Caco-2 (cell line): ENCODE measurements at places on chromosomes 2 and 18.

GRCh38 chr18:6009756-6010155, 114.4 kb upstream of the TMEM200C start:
- no peak for DNase-seq

DNA sequence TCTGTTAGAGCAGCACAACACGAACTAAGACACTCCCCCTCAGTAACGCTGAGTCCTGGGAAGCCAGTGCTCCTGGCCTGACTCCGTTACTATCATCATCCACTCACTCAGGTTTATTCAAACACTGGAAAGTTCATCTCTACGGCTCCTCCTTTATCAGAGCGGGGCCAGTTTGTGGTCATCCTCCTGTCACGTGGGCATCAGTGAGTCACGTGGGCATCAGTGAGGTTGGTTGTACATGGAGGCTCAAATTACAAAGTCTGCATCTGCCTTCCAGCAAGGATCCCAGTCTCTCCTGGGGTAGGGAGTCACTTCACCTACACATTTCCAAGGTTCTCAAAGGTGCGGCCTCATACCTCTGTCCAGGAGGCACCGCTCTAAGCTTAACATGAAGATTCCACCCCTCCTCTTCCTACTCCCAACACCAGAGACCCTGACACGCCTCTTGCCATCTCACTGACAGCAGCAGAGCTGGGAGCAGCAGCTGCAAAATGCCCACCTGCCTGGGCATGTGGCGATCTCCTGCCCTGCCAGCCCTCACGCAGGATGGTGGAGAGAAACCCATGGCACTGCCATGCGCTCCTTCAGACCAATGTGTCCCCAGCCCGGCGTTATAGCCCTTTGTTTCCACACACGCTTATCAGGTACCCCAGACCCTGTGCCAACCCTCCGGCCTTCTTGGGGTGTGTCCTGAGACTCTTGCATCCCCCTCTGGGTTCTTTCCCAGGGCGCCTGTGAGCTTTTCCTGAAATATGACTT, 99.2 kb upstream of the PTPRM start:
- DNase-seq = no peak

DNA sequence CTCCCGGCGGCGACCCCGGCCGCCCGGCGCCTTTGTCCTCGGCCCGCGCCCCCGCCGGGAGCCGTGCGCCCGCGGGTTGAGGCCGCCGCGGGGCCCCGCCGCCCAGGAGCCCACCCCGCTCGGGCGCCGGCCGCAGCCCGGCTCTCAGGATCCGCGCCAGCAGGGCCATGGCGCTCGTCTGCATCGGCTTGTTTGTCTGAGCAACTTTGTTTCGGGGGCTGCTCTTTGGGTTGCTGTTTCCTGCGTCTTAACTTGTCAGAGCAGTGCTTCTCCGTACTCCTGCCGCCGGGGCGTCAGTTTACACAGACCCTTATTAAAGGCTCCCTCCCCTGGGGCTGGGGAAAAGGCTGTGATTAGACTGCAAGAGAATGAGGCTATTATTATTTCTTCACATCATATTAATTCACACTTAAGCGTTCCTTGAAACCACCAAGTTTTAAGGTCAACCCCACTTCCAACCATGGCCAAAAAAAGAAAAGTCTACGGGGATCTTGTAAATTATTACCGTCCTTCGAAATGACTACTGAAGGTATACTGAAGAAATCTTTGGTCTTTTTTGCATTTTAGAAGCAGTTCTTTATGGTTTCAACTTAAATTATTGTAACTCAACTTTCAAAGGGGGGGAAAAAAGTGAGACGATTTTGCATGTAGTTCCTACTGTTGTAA, at the start of gene CYP27C1:
TSS of gene CYP27C1 (minus strand) at position 198 of the 666 bp plus-strand sequence. CDS start at position 169, 29 bp downstream.
- DNase-seq = no peak

DNA sequence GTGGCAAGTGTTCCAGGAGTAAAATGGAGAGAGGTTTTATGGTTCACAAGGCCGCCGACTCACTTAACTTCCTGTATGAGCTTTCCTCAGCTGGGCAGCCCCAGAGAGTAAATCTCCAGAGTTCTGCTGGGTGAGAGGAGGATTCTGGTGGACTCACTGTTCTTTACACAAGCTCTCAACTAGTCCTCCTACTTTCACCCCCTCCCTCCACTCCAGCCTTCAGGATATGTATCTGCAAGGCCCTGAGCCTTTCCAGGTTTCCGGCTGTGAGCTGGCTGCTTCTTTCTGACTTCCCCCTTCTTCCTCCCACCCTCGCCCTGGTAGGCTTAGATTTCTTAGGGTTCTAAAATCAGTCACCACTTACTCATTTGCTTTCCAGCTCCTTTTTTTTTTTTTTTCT, 34.0 kb downstream of the EML6 start:
- no peak for DNase-seq

GRCh38 chr18:7784171-7784570, 217.1 kb downstream of the PTPRM start:
- no peak for DNase-seq

DNA sequence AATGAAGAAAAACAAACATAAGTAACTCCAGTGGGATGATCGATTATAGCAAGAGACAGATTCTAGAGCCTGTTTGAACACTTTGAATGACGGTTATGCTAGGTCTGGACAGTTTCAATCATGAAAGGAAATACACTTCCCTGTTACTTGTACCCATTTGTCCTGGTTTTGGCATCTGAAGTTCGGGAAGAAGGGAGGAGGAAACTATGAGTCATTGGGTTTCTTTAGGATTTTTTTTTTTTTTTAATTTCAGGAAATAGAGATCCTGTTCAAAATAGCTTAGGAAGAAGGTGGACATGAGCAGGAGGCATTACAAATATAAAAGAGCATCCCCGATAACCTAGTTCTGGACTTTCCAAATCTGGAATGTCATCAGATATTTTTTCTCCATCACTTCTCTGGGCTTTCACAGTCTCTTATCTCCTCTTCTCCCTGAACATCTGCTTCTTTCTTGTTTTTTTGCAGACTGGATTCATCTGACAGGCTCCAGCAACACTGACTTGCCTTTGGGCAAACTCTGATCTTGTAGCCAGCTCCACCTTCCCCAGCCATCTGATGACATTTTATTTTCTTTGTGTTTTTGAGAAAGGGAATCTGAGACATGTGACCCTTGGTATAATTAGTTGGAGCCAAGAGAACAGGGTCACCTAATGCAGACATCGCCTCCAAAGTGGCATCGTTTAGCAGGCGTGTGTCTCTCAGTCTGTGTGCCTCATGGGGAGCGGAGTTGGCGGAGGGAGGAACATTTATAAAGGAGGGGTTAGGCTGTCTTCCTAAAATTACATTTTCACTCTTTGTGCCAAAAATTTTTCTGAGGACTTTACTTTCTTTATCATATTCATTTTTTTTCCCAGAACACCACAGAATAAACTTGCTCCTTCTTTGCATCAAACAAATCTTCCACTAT, 195.3 kb upstream of the EPHA4 start:
- DNase-seq = no peak

- DNase-seq = no peak
These were observed 100.8 kb upstream of the ZSWIM2 start for GRCh38 chr2:186949726-186950256.

DNA sequence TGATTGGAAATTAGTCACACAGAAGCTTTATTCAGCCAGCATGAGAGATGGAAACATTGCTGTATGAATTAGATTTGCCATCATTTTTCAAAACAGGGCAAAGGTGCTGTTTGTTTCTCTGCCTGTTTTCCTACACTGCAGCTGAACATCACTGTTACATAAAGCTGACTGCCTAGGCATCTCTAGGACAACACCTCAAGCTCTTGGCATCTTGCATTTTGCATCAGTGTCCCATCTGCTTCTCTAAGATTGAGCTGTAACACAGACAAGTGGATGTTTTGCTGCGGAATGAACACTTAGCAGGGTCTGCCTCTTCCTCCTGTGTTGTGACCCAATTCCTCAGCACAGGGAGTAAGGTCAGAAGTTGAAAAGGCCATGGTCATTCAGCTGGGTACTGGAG, 4.9 kb downstream of the CCT7 start:
- DNase-seq = no peak

GRCh38 chr2:162277381-162277780, 34.1 kb upstream of the FAP start:
- DNase-seq = no peak

DNA sequence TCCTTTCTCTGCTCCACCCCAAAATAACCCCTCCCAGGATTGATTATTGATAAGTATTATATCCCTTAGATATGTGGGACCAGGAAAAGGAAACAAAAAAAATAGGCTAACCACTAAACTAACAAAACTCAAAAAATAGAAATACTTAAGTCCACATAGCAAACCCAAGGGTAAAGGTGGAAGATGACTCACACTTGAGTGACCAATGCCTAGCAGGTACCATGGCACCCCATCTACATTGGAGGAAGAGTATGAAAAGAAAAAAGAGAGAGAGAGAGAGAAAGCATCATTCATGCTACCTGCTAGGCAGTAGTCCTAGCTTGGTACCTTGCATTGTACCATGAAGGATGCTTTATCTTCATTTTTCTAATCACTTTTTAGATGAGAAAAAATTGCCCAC, 6.3 kb downstream of the EXOC6B start:
- DNase-seq = no peak

DNA sequence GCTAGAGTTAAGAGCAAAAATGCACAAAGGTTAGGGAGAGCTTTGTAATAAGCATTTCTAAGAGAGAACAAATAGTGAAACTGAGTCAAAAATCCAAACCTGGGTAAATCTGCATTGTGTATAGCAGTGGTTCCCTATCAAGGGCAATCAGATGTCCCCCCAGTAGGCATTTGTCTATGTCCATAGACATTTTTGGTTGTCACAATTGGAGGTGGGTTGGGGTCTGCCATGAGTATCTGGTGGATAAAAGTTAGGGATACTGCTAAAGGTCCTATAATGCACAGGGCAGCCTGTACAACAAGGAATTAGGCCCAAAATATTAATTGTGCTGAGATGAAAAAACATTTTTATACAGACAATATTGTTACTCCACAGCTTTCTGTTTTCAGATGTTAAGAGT, 21.0 kb downstream of the NOP58 start:
- DNase-seq = no peak

GRCh38 chr2:191569025-191569424, 108.9 kb upstream of the NABP1 start:
- no peak for DNase-seq

GRCh38 chr18:2857491-2858131, 10.8 kb downstream of the EMILIN2 start:
- DNase-seq = peak; percentile 57

- DNase-seq = no peak
These were observed 2.8 kb upstream of the ZNF532 start for GRCh38 chr18:58861861-58862301.

- DNase-seq = no peak
These were observed 1390.5 kb upstream of the ZEB2 start for GRCh38 chr2:145910416-145910815.

DNA sequence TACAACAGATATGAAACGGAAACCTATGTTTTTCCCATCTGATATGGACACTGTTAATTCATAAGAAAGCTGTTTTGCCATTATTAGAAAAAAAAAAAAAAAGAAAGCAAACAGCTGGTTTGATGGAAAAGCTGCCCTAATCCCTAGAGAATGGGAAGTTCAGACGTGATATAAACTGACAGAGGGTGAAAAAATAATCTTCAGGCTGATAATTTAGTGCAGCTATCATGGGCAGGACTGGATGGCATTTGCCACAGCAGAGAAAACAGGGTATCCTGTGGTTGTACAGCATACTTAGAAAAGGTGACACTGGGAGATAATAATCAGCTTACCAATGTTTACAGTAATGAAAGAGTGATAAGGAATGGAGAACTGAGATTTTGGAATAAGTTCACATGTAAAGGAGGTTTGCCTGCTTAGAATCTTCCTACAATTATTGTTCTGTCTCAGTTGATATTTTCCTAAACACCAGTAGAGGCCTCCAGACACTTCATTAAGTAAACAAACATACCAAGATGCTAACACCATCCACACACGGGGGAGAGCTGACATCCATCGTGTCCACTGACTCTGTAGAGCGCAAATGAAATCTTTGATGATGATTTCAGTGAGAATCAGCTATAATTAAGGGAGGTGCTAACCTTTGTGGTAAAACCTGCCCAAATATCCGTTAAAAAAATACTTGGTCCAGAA, 211.6 kb upstream of the MMADHC start:
- DNase-seq = no peak

GRCh38 chr2:12087175-12087574, 340.7 kb downstream of the LPIN1 start:
- no peak for DNase-seq

GRCh38 chr2:16121231-16121985, 181.1 kb downstream of the MYCN start:
- DNase-seq = no peak

DNA sequence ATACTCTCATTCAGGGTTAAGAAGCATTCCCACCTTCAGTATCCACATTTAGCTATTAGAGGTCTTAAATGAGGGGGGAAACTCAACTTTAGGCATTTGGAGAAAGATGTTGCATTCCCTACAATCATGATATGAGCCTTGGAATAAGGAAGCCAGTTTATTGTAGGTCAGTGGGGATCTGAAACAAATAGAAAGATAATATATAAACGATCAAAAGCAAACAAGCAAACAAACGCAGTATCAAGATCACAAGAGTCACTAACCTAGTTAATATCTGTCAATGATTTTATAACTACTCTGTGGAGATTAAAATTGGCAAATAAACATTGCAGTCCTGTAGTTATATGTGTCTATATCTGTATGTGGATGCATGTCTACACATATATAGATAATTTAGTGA, 152.4 kb upstream of the LRATD1 start:
- no peak for DNase-seq

DNA sequence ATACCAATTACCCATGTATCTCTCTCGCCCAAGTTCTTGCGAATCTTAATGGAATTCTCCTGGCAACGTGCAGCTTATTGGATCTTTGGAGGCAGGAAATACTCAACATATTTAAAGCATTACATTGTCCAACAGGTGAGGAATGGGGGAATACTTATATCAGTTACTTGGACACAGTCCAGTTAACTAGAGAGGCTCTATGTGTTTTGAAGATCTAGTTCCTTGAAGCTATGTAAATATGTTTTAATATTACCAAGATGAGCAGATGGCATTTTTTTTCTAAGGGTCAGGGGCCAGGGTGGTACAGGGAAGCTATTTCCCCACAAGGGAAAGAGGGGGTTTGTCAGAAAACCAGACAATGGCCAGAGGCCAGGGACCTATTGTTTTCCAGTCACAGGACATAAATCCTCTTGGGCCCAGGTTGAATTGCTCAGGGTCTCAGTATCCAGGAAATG, 26.8 kb upstream of the MC5R start:
- DNase-seq = no peak

GRCh38 chr18:7520200-7520785, 46.8 kb upstream of the PTPRM start:
- DNase-seq = no peak
